ENCODE measurements at places on chromosomes 4 and X. TPM values are rescaled to one million over a fixed set of nuclear protein-coding genes. Genes with fewer than 3 reads are reported as not detected.

Gene MECP2
- 11.9 TPM for polyA plus RNA-seq

Gene GUCY1A1
- 0.38 TPM for polyA plus RNA-seq

GRCh38 chr4:3074846-3075651 lies 568 bp downstream of the HTT start:
- no peak for DNase-seq

DNA sequence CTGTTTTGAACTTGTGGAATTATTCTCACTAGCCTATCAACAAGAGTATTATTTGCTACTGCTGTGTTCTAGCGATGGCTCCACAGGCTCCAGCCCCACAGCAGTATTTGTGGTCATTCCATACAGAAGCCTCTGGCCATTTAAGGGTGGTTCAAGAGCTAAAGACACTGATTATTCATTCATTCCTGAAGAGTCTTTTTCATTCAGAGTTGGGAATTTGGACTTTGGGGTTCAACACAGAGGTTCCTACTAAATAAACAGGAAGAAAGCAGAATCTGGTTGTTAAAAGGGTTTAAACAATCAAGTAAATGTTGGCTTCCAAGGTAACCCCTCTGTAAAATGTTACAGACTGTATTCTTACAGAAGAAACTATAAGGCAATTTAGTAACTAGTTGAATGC lies 4.3 kb upstream of the MBNL3 start:
- no peak for DNase-seq

- DNase-seq, result no peak
Measured at GRCh38 chr4:169342906-169343564, 72.3 kb upstream of the SH3RF1 start.

GRCh38 chr4:46388857-46389256 lies 1.1 kb downstream of the GABRA2 start:
- DNase-seq, result no peak

- DNase-seq, result no peak
Measured at GRCh38 chr4:10188400-10189004, 71.9 kb upstream of the WDR1 start.

GRCh38 chrX:23317799-23318724 lies 16.6 kb upstream of the PTCHD1 start:
- DNase-seq, result no peak

Measured in BJ (cell line).